T1000 (cell line): ENCODE measurements at places on chromosomes 5 and 9.

GRCh38 chr5:33973271-33973670 is 11.2 kb downstream of the SLC45A2 start:
- no peak for DNase-seq

GRCh38 chr9:68966496-68966944 is 47.4 kb downstream of the PRKACG start:
- no peak for DNase-seq

- DNase-seq = no peak
Observed at GRCh38 chr5:147985608-147986007, 78.2 kb upstream of the SPINK5 start.

- DNase-seq = no peak
Observed at GRCh38 chr5:156949424-156949823, 13.6 kb downstream of the TIMD4 start.

GRCh38 chr5:119309326-119309725 is 46.5 kb upstream of the TNFAIP8 start:
- DNase-seq = no peak

DNA sequence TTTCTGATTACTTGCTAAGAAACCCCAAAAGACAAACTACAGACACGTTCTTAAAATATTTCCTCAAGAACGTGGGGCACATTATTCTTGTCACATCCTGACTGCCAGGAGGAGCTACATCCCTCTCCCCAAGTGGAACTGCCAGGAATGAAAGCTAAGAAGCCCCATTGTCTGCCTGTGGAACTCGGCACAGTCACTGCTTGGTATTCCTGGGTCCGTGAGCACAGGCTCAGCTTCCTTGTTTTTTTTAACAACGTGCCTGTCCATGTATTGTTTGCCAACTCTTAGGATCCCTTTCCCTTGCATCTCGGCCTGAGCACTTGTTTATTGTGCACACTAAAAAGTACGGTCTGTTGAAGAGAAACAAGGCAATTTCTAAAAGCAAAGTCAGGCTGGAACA is 47.0 kb upstream of the SELENOP start:
- DNase-seq = no peak

DNA sequence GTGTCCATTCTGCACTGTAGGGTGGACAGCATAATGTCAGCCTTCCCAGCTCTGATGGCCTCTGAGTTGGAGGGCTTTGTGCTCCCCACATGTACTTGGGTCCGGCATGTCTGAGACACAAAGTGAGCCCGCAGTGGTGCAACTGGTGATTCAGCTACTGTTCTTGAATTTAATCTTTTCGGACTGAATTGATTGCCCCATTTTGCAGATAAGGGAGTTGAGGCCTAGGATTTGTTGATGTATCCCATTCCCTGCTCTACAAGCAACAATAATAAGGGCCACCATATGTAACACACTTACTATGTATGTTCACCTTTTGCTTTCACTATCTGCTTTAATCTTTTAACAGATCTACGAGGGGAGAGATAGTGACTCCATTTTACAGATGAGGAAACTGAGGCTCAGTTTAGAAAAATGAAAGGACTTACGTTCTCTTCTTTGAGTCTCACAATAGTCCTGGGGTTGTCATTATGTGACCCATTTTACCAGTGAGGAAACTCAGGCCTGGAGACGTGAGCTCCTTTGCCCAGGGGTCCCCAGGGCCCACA is 4.5 kb downstream of the GSN start:
- DNase-seq = no peak

DNA sequence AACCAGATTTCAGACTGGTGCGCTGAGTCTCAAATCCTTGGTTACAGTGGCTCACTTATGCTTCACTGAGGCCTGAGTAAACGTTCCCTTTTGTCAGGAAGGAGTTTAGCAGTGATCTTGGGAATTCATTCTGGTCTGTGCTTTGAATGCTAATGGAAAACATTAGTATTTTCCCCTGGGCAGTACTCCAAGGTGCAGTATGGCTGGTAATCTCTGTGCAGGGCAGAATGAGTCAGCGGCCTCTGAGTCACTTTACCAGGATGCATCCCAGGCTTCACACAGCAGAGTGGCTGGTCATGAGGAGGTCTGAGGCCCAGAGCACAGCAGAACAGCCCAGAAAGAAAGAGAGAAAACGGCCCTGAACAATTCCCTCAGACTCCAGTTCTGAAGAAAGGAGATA is 54.0 kb downstream of the PCA3 start:
- peak; percentile 82 for DNase-seq

GRCh38 chr9:134390947-134391318 is 64.7 kb downstream of the RXRA start:
- no peak for DNase-seq

DNA sequence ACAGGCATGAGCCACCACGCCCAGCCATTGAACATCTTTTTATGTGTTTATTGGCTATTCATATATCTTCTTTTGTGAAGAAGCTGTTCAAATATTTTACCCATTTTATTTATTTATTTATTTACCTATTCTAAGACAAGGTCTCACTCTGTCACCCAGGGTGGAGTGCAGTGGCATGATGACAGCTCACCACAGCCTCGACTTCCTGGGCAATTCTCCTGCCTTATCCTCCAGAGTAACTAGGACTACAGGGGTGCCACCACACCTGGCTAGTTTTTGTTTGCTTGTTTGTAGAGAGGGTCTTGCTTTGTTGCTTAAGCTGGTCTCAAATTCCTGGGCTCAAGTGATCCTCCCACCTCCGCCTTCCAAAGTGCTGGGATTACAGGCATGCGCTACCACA is 33.5 kb downstream of the NAIF1 start:
- DNase-seq = no peak

DNA sequence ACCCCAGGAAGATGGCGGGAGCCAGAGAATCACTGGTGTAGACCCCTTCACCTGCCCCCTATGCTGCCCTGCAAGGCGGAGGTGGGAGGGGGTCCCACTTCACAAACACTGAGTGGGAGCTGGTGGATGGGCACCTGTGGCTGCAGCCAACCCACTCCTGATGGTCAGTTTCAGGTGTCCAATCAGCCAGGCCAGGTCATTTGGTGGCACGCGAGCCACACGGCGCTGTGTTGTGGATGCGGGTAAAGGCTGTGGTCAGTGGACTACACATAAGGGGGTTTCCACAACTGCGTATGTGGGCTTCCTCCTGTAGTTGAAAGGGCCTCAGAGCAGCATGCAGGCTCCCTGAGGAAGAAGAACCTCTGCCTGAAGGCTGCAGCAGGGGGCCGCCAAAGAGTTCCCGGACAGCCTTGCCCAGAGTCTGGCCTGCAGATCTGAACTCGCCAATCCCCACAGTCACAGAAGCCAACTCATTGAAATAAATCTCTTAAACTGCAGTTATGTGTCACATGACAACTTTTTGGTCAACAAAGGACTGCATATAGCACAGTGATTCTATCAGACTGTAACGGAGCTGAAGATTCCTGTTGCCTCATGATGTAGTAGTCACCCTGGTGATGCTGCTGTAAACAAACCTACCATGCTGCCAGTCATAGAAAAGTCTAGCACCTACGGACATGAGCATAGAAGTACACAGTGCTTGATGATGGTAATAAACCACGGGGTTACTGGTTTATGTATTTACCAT is 284.7 kb upstream of the IRX2 start:
- DNase-seq = no peak

DNA sequence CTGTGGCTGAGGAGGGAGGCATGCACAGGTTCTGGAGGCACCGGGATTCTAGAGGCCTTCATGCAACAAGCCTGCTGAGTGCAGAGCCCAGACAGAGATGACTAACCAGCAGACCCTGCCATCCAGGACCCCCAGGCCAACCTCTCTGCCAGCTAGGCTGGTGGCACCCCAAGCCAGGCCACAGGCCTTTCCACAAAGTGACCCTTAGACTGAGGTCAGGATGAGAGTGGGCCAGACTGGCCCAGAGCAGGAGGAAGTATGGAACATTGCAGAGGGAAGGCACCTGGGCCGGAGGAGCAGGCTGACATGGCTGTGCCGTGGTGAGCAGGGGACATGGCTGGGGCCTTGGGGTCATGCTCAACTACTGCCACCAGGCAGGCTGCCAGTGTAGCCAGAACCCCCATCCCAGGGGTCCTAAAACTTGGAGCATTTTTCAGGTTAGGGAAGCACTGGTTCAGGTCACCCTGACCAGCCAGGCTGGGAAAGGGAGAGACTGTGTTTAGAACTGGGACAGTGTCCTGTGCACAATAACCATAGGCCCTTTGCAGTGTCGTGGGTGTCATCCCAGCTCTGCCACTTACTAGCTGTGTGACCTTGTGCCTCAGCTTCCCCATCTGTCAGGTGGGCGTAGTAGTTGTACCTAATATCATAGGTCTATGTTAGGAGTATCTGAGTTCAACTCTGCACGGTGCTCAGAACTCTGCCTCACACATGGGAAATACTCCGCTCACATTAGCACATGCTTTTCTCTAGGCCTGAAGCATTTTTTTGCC is 17.3 kb downstream of the TCF7 start:
- no peak for DNase-seq

DNA sequence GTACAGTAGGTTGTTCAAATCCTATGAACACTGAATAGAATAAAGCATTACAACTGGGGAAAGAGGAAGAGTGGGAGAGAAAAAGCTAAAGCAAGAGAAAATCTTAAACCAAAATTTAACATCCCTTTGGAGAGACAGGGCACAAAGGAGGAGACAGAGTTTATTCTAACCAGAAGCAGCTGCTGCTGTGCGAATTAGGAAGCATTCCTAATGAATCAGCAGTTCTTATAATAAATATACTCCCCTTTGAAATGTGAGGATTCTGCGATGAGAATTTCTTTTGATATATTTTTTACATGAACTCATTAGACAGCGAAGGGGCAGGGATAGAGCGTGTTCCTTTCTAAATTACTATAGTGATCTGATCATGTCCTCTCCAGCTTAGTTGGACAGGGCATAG is 233.4 kb downstream of the DENND1A start:
- DNase-seq = no peak

GRCh38 chr5:151925340-151925739 is 689 bp upstream of the GLRA1 start:
- no peak for DNase-seq

DNA sequence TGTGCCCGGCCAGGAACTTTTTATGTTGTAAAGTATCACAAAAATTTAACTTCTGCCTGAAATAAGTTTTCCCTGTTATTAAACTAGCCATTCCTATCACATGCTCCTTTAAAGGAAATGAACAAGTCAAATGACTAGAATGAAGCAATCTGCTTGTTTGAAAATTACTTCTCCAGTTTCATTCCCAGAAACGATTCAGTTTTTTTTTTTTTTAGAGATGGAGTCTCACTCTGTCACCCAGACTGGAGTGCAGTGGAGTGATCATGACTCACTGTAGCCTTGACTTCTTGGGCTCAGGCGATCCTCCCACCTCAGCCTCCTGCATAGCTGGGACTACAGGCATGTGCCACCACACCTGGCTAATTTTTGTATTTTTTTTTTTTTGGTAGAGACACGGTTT is 13.3 kb upstream of the GNG10 start:
- DNase-seq = no peak

DNA sequence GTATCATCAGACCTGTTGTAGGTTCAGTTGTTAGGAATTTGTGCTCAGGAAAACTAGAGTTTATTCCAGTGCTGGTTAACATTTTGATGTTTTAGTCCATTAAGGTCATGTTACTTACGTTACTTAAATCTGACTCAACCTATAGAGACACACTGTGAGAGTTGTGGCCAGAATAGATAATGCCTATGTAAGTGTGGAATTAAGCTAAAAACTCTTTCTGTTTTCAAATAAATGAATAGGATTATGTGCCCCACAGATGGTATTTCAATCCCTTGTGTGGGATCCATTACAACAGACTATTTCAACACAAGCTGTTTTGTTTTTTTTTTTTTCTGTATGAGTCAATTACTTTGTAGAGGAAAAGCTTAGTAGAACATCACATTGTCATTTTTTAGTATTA is 68.1 kb downstream of the MEGF10 start:
- no peak for DNase-seq

GRCh38 chr5:155475318-155475717 is 461.8 kb downstream of the KIF4B start:
- DNase-seq = no peak

- DNase-seq = peak; percentile 25
Observed at GRCh38 chr5:160556846-160557245, 135.2 kb downstream of the PTTG1 start.

DNA sequence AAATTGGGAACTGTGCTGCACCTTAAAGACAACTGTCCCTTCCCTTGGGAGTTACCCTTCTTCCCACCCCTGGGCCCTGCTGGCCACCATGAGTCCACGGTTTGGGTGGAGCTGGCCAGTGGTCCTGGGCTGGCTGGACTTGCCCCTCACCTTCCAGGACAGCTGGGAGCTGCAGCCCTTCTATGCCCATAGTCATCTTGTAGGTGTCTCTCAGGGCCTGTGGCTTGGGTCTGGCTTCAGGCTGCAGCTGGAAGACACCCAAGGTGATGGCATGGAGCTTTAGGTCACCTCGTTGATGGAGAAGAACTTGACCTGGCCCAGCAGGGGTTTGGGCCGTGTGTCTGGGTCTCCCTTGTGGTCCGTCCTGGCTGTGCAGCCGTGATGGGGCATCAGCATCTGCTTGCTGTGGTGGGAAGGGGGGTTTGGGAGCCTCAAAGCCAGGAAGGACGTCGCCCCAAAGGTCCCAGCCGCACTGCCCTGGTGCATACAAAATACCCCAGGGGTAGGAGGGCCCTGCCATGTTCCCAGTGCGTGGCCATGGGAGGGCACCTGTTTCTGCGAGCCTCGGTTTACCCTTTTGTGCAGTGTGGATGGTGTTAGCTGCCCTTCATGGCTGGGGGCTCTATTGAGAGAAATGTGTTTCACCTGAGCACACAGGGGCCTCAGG is 8.9 kb downstream of the WNK2 start:
- DNase-seq = no peak

DNA sequence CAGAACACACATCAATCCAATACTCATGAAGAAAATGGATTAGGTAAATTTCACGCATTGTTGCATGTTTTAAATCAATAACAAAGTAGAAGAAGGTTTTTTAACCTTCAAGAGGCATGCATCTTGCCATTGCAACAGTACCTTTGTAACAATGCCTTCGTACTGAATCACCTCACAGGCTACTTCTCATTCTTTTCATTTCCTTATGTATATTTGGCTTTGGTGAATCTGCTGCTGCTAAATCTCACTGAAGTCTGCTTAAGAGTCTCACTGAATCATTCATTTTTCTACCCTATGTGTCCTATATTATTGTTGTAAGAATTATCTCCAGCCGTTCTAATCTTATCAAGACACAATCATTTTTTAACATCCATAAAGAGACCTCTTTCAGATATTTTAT is 152.5 kb downstream of the CDH10 start:
- DNase-seq = no peak

- DNase-seq = no peak
Observed at GRCh38 chr9:74576176-74576575, 79.0 kb downstream of the RORB start.

DNA sequence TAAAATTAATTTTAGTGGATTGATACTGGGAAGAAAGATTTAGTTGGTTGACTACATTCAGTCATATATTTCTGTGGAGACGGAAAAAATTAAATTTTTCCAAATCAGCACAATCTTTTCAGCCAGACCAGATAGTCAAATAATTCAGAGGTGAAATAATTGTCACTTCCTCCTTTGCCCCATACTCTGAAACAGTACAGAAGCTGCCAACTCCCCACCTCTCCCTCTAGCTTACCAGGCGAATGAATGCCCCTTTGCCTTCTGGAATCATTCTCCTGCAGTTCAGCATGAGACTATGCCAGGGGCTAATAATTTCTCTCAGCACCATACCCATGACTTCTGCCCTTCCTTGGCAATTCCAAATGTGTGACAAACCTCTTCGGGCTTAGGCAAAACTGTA is 43.5 kb downstream of the EBF1 start:
- DNase-seq = no peak

- DNase-seq = no peak
Observed at GRCh38 chr5:67435032-67435431, 238.4 kb upstream of the CD180 start.
